ENCODE measurements at places on chromosomes 3 and 15. TPM values are rescaled to one million over a fixed set of nuclear protein-coding genes. Genes with fewer than 3 reads are reported as not detected.

The ATP13A5 gene
- not detected for total RNA-seq

The ASB14 gene
- not detected for total RNA-seq

The TMEM212 gene
- not detected for total RNA-seq

The MME gene
- total RNA-seq: 51.7 TPM

The PPIB gene
- 1,026 TPM for total RNA-seq

The IL5RA gene
- not detected for total RNA-seq

The LRRK1 gene
- total RNA-seq: 0.20 TPM

The SEMA6D gene
- total RNA-seq: 2.0 TPM

The FGD5 gene
- total RNA-seq: 0.05 TPM

The PPARG gene
- 1.6 TPM for total RNA-seq

Measured in M059J (cell line).